ENCODE measurements at places on chromosomes 2 and 18.
A peak's percentile ranks its signal among the peaks of the same experiment; 100 is the strongest.

DNA sequence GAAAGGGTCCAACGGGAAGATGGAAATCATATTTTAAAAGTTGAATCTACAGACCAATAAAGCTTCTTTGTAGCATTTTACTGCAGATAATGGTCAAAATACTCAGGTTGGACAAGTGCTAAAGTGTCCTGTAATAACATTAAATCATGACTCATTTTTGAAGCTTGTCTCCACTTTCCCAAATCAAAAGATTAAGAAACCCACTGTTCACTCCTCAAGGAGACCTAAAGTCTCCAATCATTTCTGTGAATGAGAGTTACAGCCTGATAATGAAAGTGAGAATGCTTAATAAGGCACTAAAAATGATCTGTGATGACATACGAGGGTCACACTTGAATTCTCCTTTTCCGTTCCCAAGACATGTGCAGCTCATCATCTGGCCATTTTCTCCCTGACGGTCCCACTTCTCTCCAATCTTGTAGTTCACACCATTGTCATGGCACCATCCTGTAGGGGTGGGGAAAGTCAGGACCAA, 53.4 kb downstream of the ATIC start:
- no peak for DNase-seq

- no peak for DNase-seq
Measured at GRCh38 chr2:27150639-27151230, 1.9 kb downstream of the TCF23 start.

DNA sequence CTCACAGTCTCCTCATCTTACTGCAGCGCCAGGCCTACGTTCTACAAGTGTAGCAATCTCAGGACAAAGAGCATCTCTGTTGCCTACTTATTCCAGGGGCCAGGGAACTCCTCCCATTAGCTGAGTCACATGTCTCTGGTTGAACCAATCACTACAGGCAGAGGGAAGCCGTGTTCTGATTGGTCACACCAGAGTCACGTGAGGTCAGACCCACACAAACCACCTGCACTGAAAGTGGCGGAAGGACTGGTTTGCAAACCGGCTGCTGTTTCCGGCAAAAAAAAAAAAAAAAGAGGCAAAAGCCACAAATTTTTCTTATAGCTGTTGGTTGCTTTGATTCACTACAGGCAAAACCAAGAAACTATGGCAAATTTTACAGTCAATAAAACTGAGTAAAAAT, 21.9 kb upstream of the USP14 start:
- no peak for DNase-seq

DNA sequence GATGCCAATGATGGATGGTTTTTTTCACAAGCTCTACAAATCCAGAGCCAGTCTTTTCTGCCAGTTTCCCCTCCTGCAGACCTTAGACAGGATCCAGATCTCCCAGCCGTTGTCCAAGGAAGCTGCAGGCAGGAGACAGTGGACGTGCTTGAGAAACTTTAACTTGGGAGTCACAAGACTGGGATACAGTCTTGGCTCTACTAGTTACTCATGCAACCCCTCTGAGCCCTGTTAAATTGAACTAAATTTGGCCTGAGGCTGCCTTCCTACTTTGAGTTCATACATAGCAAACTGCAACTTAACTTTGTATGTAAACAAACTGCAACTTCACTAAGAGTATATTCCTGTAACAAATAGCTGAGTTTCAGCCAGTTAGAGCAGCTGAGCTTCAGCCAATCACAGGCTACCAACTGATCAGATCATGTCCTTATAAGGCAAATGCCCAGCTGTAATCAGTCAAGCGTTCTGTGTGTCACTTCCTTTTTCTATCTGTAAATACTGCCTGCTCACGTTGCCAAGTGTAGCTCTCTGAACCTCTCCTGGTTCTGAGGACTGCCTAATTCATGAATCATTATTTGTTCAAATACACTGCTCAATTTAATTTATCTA, 140.9 kb downstream of the CAPN13 start:
- DNase-seq = no peak

- DNase-seq = no peak
Measured at GRCh38 chr18:35481960-35482366, 15.8 kb downstream of the INO80C start.

DNA sequence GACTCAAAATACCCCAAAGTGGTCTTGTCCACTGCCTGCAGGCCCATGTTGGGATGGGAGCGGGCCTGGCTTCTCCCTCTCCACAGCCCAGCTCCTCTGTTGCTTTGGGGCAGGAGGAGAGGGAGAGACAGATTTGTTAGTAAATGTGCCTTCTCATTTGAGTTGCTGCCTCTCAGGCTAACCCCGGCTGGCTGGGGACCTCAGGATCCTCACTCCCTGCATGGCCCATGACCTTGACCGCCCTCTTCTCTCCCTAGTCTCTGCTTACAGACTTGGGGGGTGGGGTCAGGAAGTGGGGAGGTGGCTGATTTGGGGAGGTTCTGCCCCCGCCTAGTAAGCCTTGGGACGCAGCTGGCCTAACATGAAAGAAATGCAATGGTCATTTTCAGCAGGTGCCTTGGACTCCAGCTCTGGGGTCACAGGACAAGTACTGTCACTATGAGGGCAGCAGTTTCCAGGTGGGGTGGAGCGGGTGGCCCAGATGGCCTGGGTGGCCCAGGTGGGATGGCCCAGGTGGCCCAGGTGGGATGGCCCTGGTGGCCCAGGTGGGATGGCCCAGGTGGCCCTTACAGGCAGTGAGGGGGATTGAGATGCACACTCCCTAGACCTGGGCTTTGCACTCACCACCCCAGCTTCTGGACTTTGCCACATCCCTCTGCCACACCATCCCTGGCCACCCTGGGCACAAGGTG, 24.1 kb downstream of the HJURP start:
- peak; percentile 81 for DNase-seq

DNA sequence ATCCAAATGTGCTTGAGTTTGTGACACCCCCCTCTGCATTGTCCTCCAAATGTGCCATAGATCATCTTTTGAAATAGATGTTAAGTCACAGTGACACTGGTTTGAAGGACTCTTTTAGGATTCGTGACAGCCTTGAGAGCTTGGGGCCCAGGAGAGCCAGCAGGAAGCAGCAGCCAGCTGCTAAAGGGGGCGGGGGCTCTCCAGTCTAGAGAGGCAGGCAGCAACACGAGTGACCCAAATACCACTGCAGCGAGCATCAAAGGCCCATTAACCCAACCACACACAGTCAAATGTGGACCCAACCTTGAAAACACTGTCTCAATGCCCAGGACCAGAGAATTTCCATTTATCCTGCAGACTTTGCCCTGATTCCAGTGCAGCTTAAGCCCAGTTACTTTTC, 75.6 kb downstream of the ZBTB7C start:
- no peak for DNase-seq

DNA sequence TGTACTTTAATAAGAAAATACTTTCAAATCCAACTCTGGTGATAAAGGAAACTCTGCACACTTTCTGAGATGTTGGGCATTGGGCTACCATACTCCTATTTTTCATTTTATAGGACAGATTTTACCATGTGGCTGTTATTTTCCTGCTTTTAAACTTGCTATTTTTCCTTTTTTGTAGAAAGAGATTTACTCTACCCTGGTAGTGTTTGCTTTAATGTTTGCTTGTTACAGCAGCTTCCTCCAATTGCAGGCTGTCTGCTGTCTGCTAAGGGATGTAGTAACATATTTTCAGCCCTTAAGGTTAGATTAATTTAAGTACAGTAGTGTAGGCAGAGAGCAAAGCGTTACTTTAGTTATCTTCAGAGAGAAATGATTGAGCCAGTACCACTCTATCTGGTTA, 38.6 kb downstream of the MARCHF7 start:
- no peak for DNase-seq

GRCh38 chr2:190666895-190667294, 18.0 kb downstream of the NAB1 start:
- no peak for DNase-seq

DNA sequence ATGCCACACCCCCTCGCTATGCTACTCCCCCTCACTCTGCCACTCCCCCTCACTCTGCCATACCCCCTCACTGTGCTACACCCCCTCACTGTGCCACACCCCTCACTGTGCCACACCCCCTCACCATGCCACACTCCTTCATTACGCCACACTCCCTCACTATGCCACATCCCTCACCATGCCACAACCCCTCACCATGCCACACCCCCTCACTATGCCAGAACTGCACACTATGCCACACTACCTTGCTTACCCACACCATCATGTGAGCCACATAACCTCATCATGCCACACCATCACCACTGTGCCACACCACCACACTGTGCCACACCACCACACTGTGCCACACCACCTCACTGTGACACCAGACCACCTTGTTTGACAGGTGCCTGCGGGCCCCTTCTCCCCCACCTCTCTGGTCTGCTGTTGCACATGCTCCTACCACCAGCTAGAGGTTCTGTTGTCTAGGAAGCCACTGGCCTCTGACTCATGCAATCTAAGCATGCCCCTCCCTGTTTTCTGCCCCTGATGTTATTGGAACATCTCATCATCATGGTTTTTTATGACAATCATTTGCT, 22.0 kb downstream of the MARCHF4 start:
- DNase-seq = no peak

GRCh38 chr2:69932596-69932922, 17.6 kb downstream of the MXD1 start:
- DNase-seq = no peak

DNA sequence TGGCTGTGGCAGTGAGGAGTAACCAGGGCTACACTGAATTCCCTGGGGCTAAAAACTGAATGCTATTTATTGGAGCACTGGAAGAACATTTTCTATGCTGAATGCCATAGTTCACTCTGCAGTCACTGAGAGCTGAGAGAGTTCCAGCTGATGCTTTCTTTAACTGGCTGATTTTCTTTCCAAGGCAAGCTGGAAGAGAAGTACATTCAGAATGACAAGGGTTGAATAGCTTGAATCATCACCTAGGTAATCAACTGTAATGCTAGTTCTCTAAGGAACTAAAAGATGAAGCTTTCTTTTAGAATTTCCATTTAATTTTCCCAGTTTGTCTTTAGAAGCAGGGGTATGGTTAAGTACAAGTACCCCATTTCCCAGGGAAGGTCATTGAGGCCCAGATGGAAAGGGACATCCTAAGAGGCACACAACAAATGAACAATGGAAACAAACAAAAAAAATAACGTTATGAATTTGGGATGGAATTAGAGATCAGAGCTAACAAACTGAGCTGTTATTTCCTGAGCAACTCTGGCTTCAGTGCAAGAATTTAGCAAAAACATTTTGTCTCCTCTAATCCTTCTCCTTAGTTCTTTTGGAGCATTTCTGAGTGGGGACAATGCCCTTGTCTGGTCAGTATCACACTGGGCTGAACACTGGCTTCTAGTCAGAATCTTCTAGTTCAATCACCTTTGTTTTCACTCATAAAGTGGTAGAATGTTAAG, 132.8 kb upstream of the REG3A start:
- DNase-seq = no peak

GRCh38 chr2:161796192-161796591, 172.0 kb downstream of the SLC4A10 start:
- DNase-seq = no peak

DNA sequence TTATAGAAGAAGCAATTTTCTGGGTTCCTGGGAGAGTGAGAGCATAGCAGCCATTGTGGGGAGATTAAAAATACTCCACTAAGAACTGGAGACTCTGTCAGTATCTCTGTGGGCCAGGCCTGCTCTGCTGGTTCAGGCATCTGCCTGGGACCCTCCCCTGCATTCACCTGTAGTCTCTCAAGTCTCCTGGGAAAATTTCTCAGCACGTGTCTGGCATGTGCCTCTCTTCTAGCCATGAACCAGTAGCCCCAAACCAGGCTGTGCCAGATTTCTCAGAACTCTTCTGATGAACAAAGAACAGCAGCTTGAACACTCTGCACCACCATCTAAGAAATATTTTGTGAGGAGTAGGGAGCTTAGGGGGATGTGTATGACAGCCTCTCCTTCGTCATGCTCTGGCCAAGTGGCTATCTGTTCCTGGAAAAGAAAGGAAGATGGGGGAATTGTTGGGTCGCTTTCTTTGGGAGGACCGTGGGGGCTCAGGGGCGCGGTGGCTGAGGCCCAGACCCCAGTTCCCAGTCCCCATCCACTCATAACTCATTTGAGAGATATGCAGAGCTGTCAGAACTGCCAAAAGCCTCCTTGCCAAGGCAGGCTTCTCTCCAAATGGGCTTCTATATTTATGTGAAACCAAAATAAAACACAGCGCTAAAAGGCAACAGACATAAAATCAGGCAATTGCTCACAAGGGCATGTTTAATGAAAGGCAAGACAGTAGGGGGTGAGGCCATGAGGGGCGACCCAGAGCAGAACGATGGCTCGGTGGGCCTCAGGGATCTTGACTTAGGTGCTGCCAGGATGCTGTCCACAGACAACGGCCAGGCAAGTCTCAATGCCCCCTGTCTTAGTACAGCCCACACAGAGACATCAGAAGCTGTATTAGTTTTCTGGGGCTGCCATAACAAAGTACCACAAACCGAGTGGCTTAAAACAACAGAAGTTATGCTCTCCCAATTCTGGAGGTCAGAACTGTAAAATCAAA, 114.7 kb upstream of the TNP1 start:
- DNase-seq = no peak

GRCh38 chr2:29130295-29130694, 15.1 kb downstream of the CLIP4 start:
- no peak for DNase-seq

- DNase-seq = no peak
Measured at GRCh38 chr2:211513446-211513845, 957.0 kb downstream of the CPS1 start.

DNA sequence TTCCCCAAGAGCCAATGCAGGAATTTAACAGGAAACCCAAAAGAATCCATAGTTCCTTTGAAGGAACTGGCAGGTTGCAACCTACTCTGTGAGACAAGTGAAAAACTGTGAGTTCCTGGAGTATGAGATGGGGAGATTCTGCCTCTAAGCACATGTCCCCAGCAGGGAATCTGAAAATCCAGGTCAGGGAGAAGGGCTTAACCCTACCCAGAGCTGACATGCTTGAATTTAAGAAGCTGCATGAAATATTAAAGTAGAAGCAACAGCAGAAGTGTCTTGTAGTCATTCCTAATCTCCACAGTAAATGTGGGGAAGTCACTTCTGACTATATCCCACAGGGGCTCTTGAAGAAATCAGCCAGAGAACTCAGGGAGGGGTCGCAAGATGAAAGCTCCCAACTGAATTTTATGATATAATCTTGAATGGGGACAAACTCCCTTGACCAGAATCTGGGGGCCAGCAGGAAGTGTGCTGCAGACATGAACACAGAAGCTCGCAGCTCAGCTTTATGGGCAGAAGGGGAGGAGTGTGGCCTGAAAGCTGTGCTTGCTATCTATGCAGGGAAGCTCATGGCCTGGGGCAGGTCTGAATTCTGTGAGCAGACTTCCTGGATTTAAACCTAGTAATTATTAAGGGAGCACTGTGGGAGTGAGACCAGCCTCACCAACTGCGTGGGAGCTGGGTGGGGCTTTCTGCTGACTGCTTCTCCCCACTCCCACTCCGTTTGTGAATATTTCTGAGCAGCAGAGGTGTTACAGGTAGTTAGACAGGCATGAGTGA, 184.1 kb upstream of the KYNU start:
- no peak for DNase-seq

- DNase-seq = no peak
Measured at GRCh38 chr2:47269316-47270232, 114.5 kb upstream of the STPG4 start.

- no peak for DNase-seq
Measured at GRCh38 chr2:173050684-173051083, 25.0 kb upstream of the MAP3K20 start.

GRCh38 chr18:41324934-41325333, 630.1 kb upstream of the PIK3C3 start:
- no peak for DNase-seq
